ENCODE measurements at places on chromosomes 5 and 9. TPM values are rescaled to one million over a fixed set of nuclear protein-coding genes. Genes with fewer than 3 reads are reported as not detected.

The SOX30 gene
- total RNA-seq: not detected

The ZBED3 gene
- total RNA-seq: 0.73 TPM

The GRXCR2 gene
- total RNA-seq: not detected

The DMRTA1 gene
- total RNA-seq: 0.78 TPM

The C8G gene
- total RNA-seq: not detected

The CCL27 gene
- total RNA-seq: not detected

The STPG3 gene
- total RNA-seq: not detected

The PCDHB11 gene
- total RNA-seq: 0.37 TPM

The NIM1K gene
- total RNA-seq: 4.0 TPM

The TAF1L gene
- total RNA-seq: not detected

The PDE8B gene
- total RNA-seq: not detected

The FOXD4 gene
- total RNA-seq: under 0.01 TPM

The GGTA1 gene
- not detected for total RNA-seq

The UNC5A gene
- total RNA-seq: under 0.01 TPM

The GHR gene
- total RNA-seq: 11.8 TPM

The NOL6 gene
- 29.4 TPM for total RNA-seq

The SPOCK1 gene
- total RNA-seq: 17.0 TPM

The PRRC1 gene
- total RNA-seq: 72.7 TPM

The GOLPH3 gene
- 64.3 TPM for total RNA-seq

The FSTL4 gene
- not detected for total RNA-seq

The MYOT gene
- not detected for total RNA-seq

Data from subcutaneous preadipocyte (primary cell).